ENCODE measurements at places on chromosomes 1 and 21.

DNA sequence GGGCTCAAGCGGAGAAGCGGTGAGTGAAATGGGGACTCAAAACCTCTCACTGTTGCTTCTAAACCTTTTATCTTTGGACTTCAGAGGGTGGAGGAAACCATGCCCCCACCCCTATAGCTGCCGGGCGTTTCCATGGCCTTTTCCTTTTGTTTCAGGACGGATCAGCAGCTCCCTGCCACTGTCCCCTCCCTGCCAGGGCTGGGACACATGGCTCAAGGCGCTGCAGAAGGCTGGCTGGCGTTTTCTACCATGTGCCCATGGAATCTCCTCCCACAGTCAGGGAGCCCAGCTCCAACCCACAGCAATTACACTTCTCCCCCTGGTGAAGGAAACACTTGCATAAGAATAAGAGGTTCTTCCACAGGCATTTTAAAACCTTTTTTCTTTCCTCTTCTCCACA, 812.7 kb downstream of the PLA2G4A start:
- no peak for DNase-seq

- DNase-seq: no peak
These were observed 1.3 kb downstream of the MTFR1L start for GRCh38 chr1:25821112-25821476.

DNA sequence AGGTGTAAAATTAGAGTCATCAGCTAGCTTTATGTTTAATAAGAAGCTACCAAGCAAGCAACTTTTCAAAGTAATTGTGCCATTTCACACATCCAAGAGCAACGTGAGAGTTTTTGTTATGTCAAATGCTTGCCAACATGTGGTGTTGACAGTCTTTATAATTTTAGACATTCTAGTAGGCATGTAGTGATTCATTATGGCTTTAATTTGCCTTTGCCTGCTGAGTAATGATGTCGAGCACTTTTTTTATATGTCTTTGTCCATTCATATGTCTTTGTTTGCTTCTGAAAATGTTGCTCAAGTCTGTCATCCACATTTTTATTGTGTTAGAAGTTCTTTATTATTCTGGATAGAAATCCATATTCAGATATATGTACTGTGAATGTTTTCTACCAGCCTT, 21.4 kb upstream of the CHIT1 start:
- DNase-seq: peak; percentile 77

DNA sequence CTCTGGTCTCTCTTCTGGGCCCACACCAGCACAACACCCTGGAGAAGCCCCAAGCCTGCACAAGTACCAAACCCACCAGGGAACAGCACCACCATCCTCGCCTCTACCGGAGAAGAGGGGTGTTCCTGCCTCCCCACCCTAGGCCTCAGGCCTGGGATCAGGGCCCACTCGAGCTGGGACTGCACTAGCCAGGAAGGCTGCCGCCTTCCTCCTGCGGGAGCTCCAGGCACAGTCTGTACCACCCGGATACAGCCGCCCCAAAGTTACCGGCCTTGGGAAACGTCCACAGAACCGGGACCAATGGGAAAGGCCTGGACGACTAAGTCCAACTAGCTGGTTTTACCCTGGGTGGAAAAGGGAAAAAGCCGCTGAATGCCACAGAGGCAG, 3.4 kb downstream of the TAL1 start:
- no peak for DNase-seq

- peak; percentile 81 for DNase-seq
These were observed 719.5 kb upstream of the TMPRSS15 start for GRCh38 chr21:19123053-19123452.

DNA sequence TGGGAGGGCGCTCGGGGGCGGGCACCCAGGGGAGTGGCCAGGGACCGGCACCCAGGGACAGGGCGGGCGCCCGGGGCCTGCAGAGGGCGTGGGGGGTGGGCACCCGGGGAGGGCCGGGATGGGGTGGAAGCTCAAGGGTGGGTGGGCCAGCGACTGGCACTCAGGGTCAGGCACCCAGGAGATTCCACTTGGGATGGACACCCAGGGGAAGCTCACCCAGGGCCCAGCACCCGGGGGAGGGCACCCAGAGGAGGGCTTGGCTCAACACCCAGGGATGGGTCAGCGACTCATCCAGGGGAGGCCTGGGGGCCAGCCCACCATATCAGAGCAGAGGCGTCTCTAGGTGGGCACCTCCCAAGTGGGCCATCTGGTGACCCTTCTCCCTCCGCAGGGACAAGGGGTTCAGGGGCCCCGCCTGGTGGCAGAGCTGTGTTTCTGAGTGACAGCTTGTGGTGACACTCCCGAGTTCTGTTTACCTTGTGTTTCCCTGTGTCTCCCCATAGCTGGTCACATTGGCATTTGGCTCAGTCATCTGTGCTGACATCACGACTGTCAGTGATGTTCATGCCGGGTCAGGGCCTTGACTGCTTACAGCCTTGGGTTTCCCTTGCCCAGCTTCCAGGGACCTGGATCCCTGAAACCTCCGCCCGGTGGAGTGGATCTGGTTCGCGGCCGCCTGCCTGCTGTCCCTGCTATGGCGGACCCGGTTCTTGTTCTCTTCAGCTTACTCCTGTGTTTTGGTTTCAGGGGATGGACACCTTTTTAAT, 749 bp downstream of the IBA57 start:
- DNase-seq: peak; percentile 60

GRCh38 chr1:167238713-167239112, 18.0 kb downstream of the POU2F1 start:
- DNase-seq: no peak

Measured in brain (organoid and tissue), 16 donors.